ENCODE measurements at places on chromosomes 2 and 18.

DNA sequence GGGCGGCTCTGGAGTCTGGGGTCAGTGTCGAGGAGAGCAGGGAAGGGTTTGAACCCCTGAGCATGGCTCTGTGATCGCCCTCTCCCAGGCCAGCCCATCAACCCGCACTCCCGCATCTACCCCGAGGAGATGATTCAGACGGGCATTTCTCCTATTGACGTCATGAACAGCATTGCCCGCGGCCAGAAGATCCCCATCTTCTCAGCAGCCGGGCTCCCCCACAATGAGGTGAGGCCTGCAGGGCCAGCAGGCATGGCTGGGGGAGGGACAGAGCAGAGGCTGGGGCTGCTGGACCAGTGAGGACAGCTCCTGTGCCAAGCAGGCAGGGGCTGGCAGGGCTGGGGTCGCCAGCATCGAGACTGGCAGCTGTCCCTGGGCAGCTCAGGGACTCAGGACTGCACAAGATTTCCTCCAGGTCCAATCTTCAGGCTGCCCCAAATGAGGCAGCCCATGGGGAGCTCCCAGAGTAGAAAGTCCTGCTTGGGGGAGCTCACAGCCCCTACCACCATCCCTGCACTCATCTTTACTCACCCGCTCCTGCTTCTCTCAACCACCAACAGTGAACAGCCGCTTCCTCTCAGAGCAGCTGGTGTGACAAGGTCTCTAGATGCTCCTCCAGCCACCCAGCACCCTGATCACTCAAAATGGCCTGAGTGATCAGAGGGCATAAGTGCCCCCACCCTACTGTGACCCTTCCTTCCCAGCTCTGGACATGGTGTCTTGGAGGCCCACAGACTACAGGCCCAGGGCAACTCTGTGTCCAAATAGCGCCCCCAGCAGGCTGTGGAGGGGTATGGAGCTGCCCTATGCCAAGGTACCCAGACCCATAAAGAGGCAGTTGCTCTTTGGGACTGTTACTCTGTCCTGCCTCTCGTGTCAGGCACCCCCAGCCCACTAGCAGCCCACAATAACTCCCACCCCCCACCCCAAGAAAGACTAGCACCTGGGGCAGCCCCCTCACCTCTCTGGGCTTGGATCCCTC lies 18.3 kb upstream of the ANKRD53 start:
- peak; percentile 2 for DNase-seq

GRCh38 chr2:127568128-127568527 lies 32.6 kb downstream of the MYO7B start:
- DNase-seq: no peak

- no peak for DNase-seq
Observed at GRCh38 chr2:15058015-15058720, 425.7 kb downstream of the LRATD1 start.

DNA sequence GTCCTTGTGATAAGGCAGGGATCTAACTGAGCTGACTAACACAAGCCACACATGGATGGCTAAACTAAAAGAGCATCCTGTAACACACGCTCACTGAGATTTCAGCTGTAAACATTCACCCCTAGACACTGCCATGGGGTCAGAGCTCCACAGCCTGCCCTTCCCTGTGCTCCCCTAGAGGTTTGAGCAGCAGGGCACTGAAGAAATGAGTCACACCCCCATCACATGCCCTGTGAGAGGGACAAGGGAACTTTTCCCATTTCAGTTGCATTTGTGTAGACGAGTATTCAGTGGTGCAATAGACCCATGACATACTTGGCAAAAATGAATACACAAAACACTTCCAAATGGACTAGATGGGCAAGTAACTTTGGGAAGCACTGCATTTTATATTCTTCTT lies 402.4 kb upstream of the LRRTM1 start:
- DNase-seq: no peak

DNA sequence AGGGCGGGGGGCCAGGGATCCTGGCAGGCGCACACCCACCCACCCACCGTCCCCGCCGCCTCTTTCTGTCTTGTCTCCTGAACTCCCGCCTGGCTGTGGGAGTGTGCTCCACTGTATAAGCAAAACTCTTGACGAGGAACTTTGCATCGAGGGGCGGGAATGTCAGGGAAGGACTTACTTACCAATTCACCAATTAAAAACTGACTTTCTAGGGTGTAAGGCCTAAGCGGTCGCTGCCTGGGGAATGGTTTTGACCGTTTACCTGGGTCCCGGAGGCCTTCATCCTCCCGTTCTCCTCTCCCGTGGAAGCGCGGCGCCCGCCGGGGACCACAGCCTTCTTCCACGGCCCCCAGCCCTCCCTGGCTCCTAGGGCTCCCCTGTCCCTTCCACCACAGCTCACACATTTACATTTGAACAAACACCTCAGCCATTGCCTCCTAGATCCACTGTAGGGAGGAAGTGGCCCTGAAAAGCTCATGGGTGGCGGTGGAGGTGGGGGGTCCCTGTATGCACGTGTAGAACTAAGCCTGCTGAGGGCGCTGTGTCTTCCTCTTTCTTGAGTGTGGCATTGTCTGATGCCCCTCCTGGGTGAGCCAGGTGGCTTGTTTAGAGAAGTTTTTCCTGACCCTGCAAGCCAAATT lies 8.9 kb downstream of the ASIC4 start:
- DNase-seq: no peak

DNA sequence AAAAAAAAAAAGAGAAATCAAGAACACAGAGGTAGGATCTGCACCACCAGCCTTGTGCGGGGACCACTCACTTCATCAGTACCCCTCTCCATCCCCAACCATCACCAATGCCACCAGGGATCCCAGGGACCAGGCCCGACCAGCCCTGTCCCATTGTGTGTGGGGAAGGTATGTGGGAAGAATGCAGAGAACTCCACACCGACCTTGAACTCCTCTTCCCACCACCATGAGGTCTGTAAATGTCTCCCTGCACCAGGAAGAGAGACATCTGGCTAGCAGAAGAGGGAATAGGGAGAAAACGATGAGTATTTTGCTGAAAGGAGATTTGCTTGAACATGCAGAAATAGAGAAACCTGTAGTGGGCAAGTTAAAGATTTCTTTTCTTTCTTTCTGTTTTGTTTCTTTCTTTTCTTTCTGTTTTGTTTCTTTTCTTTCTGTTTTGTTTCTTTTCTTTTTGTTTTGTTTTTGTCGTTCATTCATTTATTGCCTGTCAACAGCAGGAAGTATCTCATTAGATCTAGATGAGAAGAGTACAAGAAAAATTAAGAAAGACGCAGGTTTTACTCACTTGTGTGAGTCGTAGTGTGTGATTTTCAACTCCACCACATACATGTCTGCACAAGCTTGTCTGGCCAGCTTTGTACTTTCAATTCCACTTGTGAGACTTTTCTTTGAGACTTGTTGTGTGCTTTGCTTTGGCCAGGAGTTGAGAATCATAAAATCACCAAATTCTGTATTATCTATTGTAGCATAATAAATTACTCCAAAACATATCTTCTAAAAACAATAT lies 179.8 kb upstream of the HAAO start:
- no peak for DNase-seq

All from T-helper 2 cell treated with Interferon-gamma antibody and Interleukin-4, amounts not matched to agents 5 μg/mL and 100 μg/mL, for 36 hours (primary cell).